ENCODE measurements at places on chromosomes 3 and 15. TPM values are rescaled to one million over a fixed set of nuclear protein-coding genes. Genes with fewer than 3 reads are reported as not detected.

Gene MAP6D1
- 4.0 TPM for total RNA-seq

Gene PRRT3
- total RNA-seq = 2.0 TPM

Gene CASR
- total RNA-seq = not detected

Gene SEMA6D
- 0.35 TPM for total RNA-seq

Gene EFHB
- 0.61 TPM for total RNA-seq

Gene SKOR1
- under 0.01 TPM for total RNA-seq

Gene CYP1A2
- total RNA-seq = not detected

Gene FMN1
- total RNA-seq = 6.7 TPM

Gene STAC
- total RNA-seq = 19.3 TPM

Gene MYRIP
- total RNA-seq = not detected

Gene FGF7
- total RNA-seq = not detected

Gene WNT5A
- 4.1 TPM for total RNA-seq

Gene MKRN2OS
- 2.7 TPM for total RNA-seq

Gene PATL2
- total RNA-seq = 0.43 TPM

Gene ZPLD1
- 1.2 TPM for total RNA-seq

Gene HTR3E
- total RNA-seq = not detected

Gene ATP8B4
- total RNA-seq = not detected

Gene HRG
- under 0.01 TPM for total RNA-seq

Gene BCL2A1
- total RNA-seq = not detected

Gene SLC12A1
- not detected for total RNA-seq

Gene CHST13
- not detected for total RNA-seq

Gene SETD2
- 36.5 TPM for total RNA-seq

Gene LMAN1L
- not detected for total RNA-seq

Gene ARNT2
- total RNA-seq = 2.3 TPM

Gene CFAP20DC
- 9.9 TPM for total RNA-seq

Gene CAMK2N2
- not detected for total RNA-seq

Gene PCOLCE2
- 2.8 TPM for total RNA-seq

Gene NPAP1
- total RNA-seq = not detected

Gene LSG1
- total RNA-seq = 33.8 TPM

Gene GP5
- total RNA-seq = 0.42 TPM

Gene CSTA
- 222 TPM for total RNA-seq

Gene CHRNA7
- not detected for total RNA-seq

Gene GPR149
- not detected for total RNA-seq

Gene GRAMD1C
- total RNA-seq = 2.5 TPM

Gene ARL13B
- 19.3 TPM for total RNA-seq

Gene IQCF5
- total RNA-seq = not detected

Gene LIPC
- not detected for total RNA-seq

Gene ABHD10
- 23.1 TPM for total RNA-seq

Gene FGF12
- not detected for total RNA-seq

All from mammary epithelial cell (primary cell).